Stimulated activated naive CD8-positive, alpha-beta T cell treated with anti-CD3 and anti-CD28 coated beads, Interleukin-15, amount 100 ng/mL, for 72 hours (primary cell): ENCODE measurements at places on chromosomes 16 and 17.
A peak's percentile ranks its signal among the peaks of the same experiment; 100 is the strongest.

DNA sequence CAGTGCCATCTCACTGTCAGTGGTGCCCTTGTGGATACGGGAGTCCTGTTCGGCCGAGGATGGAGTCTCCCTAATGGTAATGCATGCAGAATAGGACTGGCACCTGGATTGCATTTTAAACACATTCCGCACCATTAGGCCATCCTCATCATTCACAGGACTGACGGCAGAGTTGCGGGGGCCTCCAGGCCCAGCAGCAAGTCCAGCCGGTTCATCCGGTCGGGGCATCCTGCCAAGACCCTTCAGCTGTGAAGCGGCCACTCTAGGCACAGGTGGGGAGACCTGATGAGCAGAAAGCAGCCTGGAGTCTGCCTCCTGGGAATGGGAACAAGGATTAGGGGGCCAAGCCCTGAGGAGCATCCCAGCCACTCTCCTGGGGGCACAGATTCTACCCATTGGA, 90.3 kb upstream of the XYLT1 start:
- DNase-seq: no peak

DNA sequence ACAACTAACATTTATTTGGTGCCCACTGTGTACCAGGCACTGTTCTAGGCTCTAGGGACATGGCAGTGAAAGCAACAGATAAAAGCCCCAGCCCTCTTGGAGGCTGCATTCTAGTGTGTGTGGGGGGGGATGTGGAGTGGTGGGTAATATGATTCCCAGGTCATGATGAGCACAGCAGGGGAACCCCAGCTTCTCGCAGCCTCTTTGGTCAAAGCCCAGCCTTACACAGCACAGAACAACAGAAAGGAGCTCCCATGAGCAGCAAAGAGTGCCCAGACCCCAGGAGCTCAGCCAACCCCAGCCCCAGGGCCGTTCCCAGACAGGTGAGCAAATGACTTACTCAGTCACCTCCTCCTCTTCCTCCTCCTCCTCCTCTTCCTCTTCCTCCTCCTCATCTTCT, 21.9 kb downstream of the CNGB1 start:
- DNase-seq: no peak

DNA sequence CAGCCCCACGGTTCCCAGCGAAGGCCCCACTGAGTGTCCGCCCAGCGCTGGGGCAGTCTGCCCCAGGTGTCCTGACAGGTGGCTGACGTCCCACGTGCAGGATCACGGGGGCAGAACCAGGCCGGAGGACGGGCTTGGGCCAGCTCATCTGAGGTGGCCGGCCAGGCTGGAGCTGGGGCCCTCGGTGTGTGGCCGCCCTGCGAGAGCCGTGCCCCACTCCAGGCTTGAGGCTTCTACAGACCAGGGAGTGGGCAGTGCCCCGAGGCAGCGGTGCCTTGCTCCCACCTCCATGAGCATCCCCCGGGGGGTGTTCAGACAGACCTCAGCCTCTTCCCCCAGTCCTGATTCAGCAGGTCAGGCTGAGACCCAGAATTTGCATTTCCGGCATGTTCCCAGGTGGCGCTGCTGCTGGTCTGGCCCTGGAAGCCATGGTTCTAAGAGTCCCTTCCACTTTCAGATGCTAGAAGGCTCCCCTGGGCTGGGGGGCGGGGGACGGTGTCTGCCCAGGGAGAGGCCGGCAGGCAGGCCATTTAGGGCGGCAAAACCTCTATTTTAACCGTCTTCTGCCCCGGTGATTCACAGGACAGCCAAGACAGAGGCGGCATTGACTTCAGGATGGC, 35.4 kb upstream of the PABPN1L start:
- DNase-seq: no peak

DNA sequence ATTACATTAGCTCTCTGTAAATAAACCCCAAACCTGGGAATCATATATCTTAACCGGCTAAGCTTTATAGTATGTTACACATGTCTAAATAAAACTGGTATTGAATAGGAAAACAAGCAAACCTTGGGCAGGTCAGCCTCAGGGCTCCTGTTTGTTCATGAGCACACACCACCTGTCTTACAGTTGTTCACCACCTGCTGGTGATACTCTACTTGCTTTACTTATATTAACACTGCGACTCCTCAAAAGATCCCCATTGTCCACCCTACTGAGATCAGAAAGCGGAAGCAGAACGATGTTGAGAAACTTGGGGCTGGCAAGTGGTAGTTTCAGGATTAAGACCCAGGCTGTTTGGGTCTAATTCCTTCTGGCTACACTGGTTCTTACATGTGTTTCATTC, 16.4 kb downstream of the CDH13 start:
- no peak for DNase-seq

DNA sequence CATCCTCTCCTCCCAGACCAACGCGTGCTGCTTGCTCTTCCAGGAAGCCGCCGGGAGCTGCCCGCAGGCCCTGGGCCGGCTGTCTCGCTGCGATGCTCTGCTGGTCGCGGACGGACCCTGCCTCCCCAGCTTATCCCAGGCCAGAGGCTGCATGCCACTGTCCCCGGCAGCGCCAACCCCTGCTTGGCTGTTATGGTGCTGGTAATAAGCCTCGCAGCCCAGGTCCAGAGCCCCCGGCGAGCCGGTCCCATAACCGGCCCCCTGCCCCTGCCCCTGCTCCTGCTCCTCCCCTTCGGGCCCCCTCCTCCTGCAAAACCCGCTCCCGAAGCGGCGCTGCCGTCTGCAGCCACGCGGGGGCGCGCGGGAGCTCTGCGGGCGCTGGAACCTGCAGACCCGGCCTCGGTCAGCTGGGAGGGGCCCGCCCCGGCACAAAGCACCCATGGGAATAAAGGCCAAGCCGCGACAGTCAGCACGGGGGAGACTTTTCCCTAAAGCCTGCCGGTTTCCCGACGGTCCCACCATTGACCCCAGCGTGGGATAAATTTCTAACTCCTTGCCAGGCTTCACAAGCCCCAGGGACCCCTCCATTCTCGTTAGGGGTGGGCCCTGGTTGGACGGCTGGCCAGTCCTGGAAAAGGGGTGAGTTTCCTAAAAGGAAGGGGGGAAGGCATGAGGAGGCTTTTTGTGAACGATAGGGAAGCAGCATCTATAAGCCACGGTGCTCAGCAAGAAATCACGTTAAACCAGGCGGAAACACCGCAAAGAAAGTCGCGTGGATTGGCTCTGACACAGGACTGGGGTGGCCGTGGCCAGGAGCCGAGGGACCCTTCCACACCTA, 11.2 kb downstream of the ENPP7 start:
- peak; percentile 77 for DNase-seq
